ENCODE measurements at places on chromosomes 16 and 17. TPM values are rescaled to one million over a fixed set of nuclear protein-coding genes. Genes with fewer than 3 reads are reported as not detected.

The KLHDC4 gene
- total RNA-seq, result 34.5 TPM

The NATD1 gene
- total RNA-seq, result 9.5 TPM

The SCGB1C2 gene
- total RNA-seq, result not detected

The CCL1 gene
- total RNA-seq, result not detected

The PRSS53 gene
- 4.1 TPM for total RNA-seq

The LITAFD gene
- total RNA-seq, result not detected

The CACNG4 gene
- 11.9 TPM for total RNA-seq

The SLC52A1 gene
- not detected for total RNA-seq

The KRT15 gene
- total RNA-seq, result 80.3 TPM

The HOXB4 gene
- total RNA-seq, result not detected

The NXPH3 gene
- total RNA-seq, result 6.5 TPM

The ATP2A3 gene
- total RNA-seq, result 10.7 TPM

The CEP95 gene
- 106 TPM for total RNA-seq

The GAST gene
- not detected for total RNA-seq

The XYLT1 gene
- total RNA-seq, result 24.0 TPM

The KRTAP1-1 gene
- total RNA-seq, result not detected

The CHTF8 gene
- 93.7 TPM for total RNA-seq

The RAP1GAP2 gene
- 13.5 TPM for total RNA-seq

The VAT1 gene
- total RNA-seq, result 73.2 TPM

The DUSP14 gene
- total RNA-seq, result 9.7 TPM

The BRIP1 gene
- 11.0 TPM for total RNA-seq

The HASPIN gene
- 1.8 TPM for total RNA-seq

The CD300E gene
- total RNA-seq, result not detected

The AHSP gene
- 21.1 TPM for total RNA-seq

The EME1 gene
- total RNA-seq, result 4.3 TPM

The ZPBP2 gene
- not detected for total RNA-seq

The RRAD gene
- 52.9 TPM for total RNA-seq

The HS3ST3A1 gene
- total RNA-seq, result 22.7 TPM

The PHAF1 gene
- 28.2 TPM for total RNA-seq

The C16orf46 gene
- 2.3 TPM for total RNA-seq

The MYH8 gene
- total RNA-seq, result 63.4 TPM

The SYNGR3 gene
- total RNA-seq, result 6.5 TPM

The TBC1D3K gene
- not detected for total RNA-seq

The PAM16 gene
- total RNA-seq, result 20.9 TPM

The DNAI2 gene
- total RNA-seq, result 0.44 TPM

The CCL3 gene
- 1.3 TPM for total RNA-seq

The PPP1R27 gene
- total RNA-seq, result not detected

The OTOP2 gene
- total RNA-seq, result not detected

The C1QTNF8 gene
- 0.22 TPM for total RNA-seq

The DDX28 gene
- 11.8 TPM for total RNA-seq

The RNF227 gene
- total RNA-seq, result 32.9 TPM

The EDC4 gene
- 72.0 TPM for total RNA-seq

The PRSS8 gene
- total RNA-seq, result 6.2 TPM

The C17orf113 gene
- total RNA-seq, result 7.9 TPM

The PPP1R1B gene
- total RNA-seq, result 10.2 TPM
